Activated B cell treated with CpG ODN at 0.5 μM for 24 hours (primary cell): ENCODE measurements at places on chromosomes 1 and 21. TPM values are rescaled to one million over a fixed set of nuclear protein-coding genes. Genes with fewer than 3 reads are reported as not detected.

Gene KDM1A
- 40.7 and 41.5 TPM in 2 replicates for total RNA-seq

Gene RAP1GAP
- 0.54 and 0.60 TPM in 2 replicates for total RNA-seq

Gene FCRL1
- total RNA-seq: 111 and 138 TPM in 2 replicates

DNA sequence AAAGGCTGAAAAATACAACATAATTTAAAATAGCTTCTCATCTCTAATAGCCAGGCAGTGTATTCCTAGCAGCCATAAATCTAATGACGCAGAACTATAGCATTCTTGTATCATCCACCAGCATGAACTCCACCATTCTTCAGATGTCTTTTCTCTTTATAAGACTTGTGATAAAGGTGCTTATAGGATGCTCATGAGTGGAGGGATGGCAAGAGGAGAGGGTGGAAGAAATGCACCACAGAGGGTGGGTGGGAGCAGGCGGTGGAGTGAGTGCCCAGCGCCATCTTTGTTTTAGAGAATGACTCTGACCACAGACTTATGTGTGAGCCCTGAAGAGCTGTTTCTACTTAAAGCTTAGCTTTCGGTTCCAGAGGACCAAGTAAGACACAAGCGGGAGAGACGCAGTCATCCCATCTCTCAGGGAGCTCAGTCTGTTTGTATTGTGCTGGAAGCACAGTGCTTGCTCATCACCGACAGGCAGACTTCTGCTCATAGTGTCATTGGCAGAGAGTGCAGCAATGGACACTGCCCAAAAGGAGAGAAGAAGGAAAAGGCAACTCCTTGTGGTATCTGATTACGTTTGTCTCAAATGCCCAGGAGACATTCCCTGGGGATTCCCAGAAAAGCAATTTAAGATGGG is 65.6 kb downstream of the KCNJ15 start:
- no peak overlapping the region for H3K4me3 ChIP-seq
- H3K27me3 ChIP-seq: no peaks in the 10 kb centered on the region
- no peaks in the 10 kb centered on the region for H3K4me1 ChIP-seq
- H3K27ac ChIP-seq: no peak overlapping the region

- H3K4me3 ChIP-seq: no peak overlapping the region
- DNase-seq: no peak
- peaks cover 84% of the 10 kb centered on the region for H3K4me1 ChIP-seq
- H3K36me3 ChIP-seq: peaks cover 55% of the 10 kb centered on the region
- H3K27ac ChIP-seq: peak overlapping the region; percentile 59
Measured at GRCh38 chr1:27469334-27469733, 20.6 kb downstream of the WASF2 start.

- no peaks in the 10 kb centered on the region for H3K36me3 ChIP-seq
- no peaks in the 10 kb centered on the region for H3K4me1 ChIP-seq
- H3K4me3 ChIP-seq: no peak overlapping the region
- H3K27ac ChIP-seq: no peak overlapping the region
- no peak for DNase-seq
Measured at GRCh38 chr1:78601068-78601467, 19.2 kb upstream of the IFI44L start.

DNA sequence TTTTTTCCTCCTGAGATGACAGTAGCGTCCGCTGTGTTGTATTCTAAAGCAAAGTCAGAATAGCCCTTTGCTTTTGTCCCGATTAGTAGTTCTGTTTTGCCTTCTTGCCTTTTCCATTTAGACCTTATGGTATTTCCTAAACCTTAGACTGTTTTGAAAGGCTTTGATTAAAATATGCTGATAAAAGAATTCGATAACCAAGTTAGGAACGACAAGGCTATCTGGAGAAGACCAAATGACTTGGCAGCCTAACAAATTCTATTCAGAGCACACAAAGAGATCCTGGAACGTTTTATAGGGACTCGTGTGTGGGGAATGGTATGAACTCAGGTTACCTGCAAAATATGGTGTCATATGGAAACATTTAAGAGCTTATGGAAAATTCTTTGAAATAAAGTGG is 42.9 kb downstream of the NFIA start:
- H3K27ac ChIP-seq: no peak overlapping the region
- H3K4me3 ChIP-seq: no peak overlapping the region
- H3K4me1 ChIP-seq: no peaks in the 10 kb centered on the region
- no peaks in the 10 kb centered on the region for H3K27me3 ChIP-seq
- no peaks in the 10 kb centered on the region for H3K36me3 ChIP-seq

- H3K4me1 ChIP-seq: no peaks in the 10 kb centered on the region
- no peak for DNase-seq
- no peaks in the 10 kb centered on the region for H3K27me3 ChIP-seq
- H3K27ac ChIP-seq: no peak overlapping the region
- no peak overlapping the region for H3K4me3 ChIP-seq
Measured at GRCh38 chr1:113109908-113110554, 37.0 kb downstream of the LRIG2 start.

DNA sequence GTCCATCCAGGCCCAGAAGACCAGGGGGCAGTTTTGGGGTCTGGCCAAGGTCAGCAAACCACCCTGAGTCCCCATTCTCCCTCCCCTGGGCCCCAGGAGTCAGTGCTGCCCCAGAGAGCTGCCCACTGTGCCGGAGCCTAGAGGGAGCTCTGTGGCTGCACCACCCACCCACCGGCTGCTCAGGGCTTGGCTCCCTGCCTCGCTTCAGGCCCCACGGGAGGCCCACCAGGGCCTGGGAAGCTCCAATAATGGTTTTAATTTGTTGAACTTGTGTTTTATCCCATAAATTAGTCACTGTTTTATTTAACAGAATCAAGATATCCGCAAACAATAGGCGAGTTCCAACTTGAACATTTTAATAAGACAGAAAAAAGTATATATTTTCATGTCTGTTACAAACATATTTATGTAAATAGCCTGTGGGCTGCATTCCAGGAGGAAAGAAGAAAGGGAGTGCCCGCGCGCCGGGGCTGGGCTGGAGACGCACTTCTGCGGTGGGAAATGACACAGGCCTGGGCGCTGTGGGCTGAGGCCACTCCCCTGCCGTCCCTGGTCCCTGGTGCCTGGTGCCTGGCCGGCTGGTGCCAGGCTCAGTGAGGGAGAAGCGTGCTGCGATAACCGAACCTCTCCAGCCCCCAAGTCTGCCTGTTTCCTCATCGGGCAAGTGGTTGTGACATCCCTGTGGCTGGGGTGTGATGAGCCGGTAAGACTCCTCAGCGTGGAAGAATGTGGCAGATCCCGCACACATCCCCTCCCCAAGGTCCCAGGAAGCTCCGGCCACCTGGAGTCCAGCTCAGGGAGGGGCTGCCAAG is 160.5 kb downstream of the PEX14 start:
- H3K4me3 ChIP-seq: no peak overlapping the region
- H3K27me3 ChIP-seq: no peaks in the 10 kb centered on the region
- H3K36me3 ChIP-seq: peaks cover 18% of the 10 kb centered on the region
- no peak for DNase-seq

DNA sequence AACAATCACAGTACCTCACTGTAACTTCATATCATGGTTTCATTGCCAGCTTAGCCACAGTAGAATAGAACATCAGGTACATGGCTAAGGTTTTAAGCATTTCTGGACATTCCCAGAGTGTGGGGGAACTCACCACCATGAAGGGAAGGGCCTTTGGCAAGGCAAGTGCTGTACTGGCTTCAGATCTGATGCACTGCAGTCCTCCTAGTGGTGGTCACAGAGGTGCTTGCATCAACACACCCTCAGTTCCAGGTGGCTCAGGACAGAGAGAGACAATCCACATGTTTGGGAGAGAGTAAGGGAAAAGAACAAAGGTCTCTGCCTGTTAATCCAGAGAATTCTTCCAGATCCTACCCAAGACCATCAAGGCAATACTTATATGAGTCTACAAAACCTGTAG is 528.4 kb upstream of the RGS18 start:
- no peaks in the 10 kb centered on the region for H3K36me3 ChIP-seq
- DNase-seq: no peak
- H3K27ac ChIP-seq: no peak overlapping the region
- H3K4me1 ChIP-seq: no peaks in the 10 kb centered on the region
- no peak overlapping the region for H3K4me3 ChIP-seq

DNA sequence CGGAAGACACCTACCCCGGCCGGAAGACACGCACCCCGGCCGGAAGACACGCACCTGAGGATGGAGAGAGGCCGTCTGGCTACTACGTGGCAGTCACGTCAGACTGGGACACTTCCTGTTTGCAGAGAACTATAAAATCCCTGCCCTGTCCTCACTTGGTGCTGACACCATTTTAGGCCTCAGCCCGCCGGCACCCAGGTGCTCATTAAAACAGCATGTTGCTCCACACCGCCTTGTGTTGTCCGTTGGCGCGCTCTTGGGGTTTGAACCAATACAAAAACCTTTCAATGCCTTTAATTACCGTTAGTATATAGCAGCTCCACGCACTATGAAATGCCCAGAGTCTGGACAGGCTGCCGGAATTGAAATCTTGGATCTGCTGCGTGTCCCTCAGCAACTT is 34.7 kb downstream of the VN1R5 start:
- H3K36me3 ChIP-seq: no peaks in the 10 kb centered on the region
- no peaks in the 10 kb centered on the region for H3K27me3 ChIP-seq
- no peak for DNase-seq
- no peak overlapping the region for H3K27ac ChIP-seq
- no peaks in the 10 kb centered on the region for H3K4me1 ChIP-seq
- H3K4me3 ChIP-seq: no peak overlapping the region

DNA sequence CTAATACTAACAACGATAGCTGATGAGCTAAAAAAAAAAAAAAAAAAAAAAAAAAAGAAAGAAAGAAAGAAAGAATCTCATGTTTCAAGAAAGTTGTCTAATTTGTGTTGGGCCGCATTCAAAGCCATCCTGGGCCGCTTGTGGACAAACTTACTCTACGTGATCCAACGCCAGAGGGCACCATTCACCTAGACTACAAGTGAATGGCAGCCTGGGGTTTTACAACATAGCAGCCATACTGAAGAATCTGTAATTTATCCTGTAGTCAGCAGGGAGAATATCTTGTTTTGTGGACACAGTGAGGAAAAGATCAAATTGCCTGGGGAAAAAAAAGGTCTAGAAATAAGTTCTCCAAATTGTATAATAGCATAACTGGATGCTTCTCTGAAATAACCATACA is 47.0 kb downstream of the CYP2J2 start:
- peaks cover 9% of the 10 kb centered on the region for H3K36me3 ChIP-seq
- H3K27ac ChIP-seq: no peak overlapping the region
- no peaks in the 10 kb centered on the region for H3K27me3 ChIP-seq
- H3K4me3 ChIP-seq: no peak overlapping the region

DNA sequence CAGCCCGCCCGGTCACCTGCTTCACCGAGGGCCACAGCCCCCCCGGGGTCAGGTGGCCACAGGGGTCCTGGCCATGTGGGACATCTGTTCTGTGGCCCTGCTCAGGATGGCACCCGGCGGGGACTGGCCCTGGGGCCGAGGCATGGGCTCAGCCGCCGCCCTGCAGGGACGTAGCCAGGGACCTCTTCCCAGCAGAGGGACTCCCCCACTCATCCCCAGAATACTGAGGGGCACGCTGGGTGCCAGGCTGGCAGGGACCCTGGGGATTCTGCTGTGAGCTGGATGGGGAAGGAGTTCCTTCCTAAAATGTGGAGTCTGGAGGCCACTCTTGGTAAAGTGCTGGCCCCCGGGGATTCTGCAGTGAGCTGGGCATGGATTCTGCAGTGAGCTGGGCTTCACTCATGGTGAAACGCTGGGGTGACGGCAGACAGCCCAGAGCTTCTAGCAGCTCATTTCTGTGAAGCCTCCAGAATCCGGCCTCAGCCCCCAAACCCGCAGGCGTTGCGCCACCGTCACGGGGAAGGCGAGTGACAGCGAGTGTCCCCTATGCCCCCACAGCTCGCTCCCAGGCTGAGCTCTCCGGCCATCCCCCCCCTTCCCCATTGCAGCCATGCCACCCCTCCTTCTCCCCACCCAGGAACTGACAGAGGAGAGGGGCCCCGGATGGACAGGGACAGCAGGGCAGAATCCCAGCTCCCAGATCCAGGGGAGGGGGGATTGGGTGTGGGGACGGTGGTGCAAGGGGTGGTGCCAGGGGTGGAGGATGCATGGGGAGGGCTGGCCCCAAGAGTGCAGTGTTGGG is 1.4 kb downstream of the ITGB2 start:
- H3K36me3 ChIP-seq: peaks cover 19% of the 10 kb centered on the region
- no peak for DNase-seq
- H3K27ac ChIP-seq: peak overlapping the region; percentile 94
- H3K4me1 ChIP-seq: peaks cover 89% of the 10 kb centered on the region
- H3K27me3 ChIP-seq: no peaks in the 10 kb centered on the region

- H3K27ac ChIP-seq: no peak overlapping the region
- H3K4me3 ChIP-seq: no peak overlapping the region
- H3K4me1 ChIP-seq: peaks cover 3% of the 10 kb centered on the region
- H3K36me3 ChIP-seq: no peaks in the 10 kb centered on the region
Measured at GRCh38 chr1:156379420-156380165, 10.6 kb downstream of the RHBG start.

GRCh38 chr1:99970713-99971255 is 988 bp downstream of the SLC35A3 start:
- H3K4me1 ChIP-seq: peaks cover 27% of the 10 kb centered on the region
- no peak for DNase-seq
- no peaks in the 10 kb centered on the region for H3K27me3 ChIP-seq

- peaks cover 24% of the 10 kb centered on the region for H3K27me3 ChIP-seq
- no peaks in the 10 kb centered on the region for H3K36me3 ChIP-seq
- H3K4me3 ChIP-seq: peak within 1 kb of the TSS; percentile 82
- peaks cover 28% of the 10 kb centered on the region for H3K4me1 ChIP-seq
- H3K27ac ChIP-seq: no peak within 1 kb of the TSS
Measured at GRCh38 chr1:156705321-156705917, at the start of gene CRABP2. Gene CRABP2 (minus strand): TSS chr1:156705583. CDS start chr1:156705446, 137 bp downstream.

- no peak for DNase-seq
- peaks cover 86% of the 10 kb centered on the region for H3K4me1 ChIP-seq
- peak overlapping the region; percentile 99 for H3K27ac ChIP-seq
- H3K36me3 ChIP-seq: peaks cover 33% of the 10 kb centered on the region
Measured at GRCh38 chr1:198597690-198598430, 41.0 kb upstream of the PTPRC start.

DNA sequence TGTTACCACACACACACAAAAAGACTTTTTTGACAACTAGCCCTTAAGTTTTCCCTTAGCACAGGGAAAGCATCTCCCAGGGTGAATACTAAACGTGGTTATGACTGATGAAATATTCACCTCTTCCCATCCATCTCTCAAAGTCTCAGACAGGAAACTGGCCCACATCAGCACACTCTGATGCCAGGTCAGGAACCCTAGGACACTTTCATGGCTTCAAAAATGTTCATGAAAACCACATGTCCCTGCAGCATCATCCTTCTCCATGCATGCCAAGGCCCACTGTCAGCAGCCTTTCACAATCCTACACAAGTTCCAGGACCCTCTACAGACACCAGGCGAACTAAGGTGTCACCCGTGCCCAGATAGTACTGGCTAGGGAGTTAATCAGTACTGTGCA is 68.7 kb downstream of the DNTTIP2 start:
- peaks cover 5% of the 10 kb centered on the region for H3K36me3 ChIP-seq
- H3K4me3 ChIP-seq: no peak overlapping the region
- no peaks in the 10 kb centered on the region for H3K27me3 ChIP-seq
- H3K4me1 ChIP-seq: no peaks in the 10 kb centered on the region
- DNase-seq: no peak

- no peak overlapping the region for H3K4me3 ChIP-seq
- peaks cover 4% of the 10 kb centered on the region for H3K36me3 ChIP-seq
- DNase-seq: no peak
- H3K27ac ChIP-seq: peak overlapping the region; percentile 56
Measured at GRCh38 chr1:27132147-27132546, 22.8 kb downstream of the SLC9A1 start.
